ENCODE measurements at places on chromosomes 5 and 9.

- no peak for DNase-seq
These were observed 251.1 kb downstream of the BNC2 start for GRCh38 chr9:16619402-16619801.

DNA sequence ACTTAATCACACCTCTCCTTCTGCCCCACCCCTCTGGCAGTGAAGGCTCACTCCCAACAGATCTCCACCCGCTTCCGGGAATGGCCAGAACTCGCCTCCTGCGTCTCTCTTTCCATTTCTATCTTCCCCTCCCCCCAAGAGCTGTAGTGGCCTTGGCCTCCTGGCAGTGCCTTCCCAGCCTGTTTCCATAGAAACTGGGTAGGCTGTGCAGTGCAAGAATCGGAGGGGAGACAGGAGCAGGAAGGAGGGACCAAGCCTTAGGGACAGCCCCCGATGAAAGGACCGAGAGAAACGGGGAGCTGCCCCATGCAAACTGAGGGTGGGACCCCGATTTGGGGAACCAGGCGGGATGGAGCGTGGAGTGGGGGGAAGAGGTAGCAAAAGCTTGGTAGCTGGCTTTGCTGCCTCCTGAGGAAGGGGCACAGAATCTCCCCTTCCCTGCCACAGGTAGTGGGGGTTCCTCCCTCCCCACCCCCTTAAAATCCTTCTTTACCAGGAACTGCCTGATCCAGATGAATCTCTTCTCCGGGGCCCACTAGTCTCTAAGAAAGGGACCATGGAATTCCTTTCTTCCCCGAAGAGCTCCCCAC, 4.5 kb upstream of the PCDH1 start:
- no peak for DNase-seq

- no peak for DNase-seq
These were observed 16.9 kb upstream of the NTRK2 start for GRCh38 chr9:84652496-84653120.

DNA sequence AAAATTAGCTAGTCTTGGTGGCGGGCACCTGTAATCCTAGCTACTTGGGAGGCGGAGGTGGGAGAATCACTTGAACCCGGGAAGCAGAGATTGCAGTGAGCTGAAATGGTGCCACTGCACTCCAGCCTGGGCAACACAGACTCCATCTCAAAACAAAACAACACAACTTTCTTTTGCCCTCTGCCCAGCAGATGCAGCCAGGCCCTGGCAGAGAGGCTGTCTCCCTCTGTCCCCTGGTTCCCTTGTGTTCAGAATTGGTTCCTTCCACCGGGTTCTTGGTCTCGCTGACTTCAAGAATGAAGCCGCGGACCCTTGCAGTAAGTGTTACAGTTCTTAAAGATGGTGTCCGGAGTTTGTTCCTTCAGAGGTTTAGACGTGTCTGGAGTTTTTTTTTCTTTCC, 30.2 kb upstream of the CEP72 start:
- no peak for DNase-seq

GRCh38 chr9:7178729-7179128, 421.0 kb downstream of the KDM4C start:
- DNase-seq, result no peak

- no peak for DNase-seq
These were observed at the start of gene S100Z for GRCh38 chr5:76849419-76850291. S100Z (plus strand) TSS chr5:76850014; CDS start chr5:76875360, 25,346 bp downstream.

DNA sequence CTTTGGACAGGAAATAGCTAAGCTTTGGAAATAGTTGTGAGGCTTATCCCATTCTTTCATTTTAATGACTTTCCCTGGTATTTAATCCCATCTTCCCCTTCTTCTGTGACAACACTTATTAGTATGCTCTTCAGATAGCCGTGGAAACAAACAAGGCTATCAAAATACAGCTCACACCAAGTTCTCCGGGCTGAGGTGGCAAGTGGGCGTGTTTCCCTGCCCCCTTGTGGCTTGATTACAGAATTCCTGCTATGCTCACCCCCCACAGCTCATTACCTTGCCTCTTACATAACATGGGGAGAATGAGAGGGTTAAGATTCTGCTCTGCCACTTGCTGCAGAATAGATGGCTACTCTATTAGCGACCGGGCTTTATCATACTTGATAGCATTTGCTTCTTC, 437.1 kb upstream of the TLE4 start:
- no peak for DNase-seq

DNA sequence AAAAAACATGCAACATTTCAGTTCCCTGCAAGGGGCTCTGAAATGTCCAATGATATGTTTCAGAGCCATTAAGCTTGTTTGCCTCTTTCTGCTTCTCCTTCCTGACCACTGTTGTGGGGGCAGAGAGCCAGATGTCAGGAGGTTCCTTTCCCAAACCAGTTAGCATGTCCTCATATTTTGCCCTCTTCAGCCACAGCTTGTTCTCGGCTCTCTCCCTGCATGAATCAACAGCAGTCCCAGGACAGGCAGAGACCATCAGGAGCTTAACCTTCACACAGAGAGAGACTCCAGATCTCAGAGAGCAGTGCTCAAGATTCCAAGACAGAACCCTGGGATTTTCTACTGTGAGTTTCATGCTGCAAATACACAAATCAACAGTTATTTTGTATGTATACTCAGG, 218.5 kb downstream of the COMMD10 start:
- DNase-seq, result no peak

GRCh38 chr5:181114844-181115778, 15.9 kb downstream of the OR2V1 start:
- DNase-seq, result no peak

GRCh38 chr5:1552521-1553255, 28.9 kb upstream of the LPCAT1 start:
- DNase-seq, result no peak

GRCh38 chr5:114450437-114450836, 88.6 kb downstream of the KCNN2 start:
- no peak for DNase-seq

DNA sequence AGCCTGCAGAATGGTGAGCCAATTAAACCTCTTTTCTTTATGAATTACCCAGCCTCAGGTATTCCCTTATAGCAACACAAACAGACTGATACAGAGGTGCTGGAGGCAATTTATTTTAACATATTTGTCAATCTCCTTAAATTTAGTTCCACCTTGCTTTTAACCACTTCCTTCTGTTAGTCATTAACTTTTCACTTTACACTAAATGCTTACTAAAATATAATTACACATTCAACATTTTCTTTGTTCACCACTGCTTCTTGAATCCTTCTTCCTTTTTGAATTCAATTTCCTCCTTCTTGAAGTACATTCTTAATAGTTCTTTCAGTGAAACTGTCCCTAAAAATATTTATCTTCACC, 39.4 kb downstream of the LYRM7 start:
- DNase-seq, result no peak

DNA sequence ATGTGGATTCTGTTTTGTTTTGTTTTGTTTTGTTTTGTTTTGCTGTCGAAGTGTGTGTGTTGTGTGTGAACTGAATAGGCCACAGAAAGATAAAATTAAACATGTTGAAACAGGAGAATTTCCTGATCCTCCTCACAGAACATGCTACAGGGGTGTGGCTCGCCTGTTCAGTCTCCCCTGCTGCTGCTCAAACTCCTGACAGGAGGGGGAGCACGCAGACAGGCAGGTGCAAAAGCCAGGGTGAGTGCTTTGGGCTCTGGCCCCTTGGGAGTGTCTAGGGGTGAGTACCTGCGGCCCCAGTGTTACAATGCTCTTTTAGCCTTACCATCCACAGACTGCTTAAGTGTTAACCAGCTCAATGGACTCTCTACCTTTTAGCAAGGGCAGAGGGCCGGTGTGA, 473.5 kb downstream of the MAT2B start:
- DNase-seq, result no peak

GRCh38 chr9:95313010-95313498, 4.5 kb downstream of the FANCC start:
- DNase-seq, result no peak

DNA sequence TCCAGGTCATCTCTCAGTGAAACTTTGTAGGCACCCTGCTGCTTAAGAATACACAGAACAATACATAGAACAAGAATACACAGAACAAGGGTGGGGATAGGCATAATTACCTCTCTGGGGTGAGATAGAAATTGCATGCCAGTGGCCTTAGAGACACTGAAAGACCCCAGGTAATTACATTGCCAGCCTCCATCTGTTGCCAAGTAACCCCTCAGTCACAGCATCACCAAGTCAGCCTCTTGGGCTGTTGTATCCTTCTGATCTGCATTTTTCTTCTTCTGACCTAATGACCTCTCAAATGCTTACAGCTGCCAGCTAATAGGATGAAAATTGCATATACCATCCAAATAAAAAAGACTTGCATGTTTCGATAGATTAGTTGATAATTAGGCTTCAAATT, 167.7 kb downstream of the GRIA1 start:
- no peak for DNase-seq

- no peak for DNase-seq
These were observed 2.6 kb downstream of the QSOX2 start for GRCh38 chr9:136242918-136243525.

DNA sequence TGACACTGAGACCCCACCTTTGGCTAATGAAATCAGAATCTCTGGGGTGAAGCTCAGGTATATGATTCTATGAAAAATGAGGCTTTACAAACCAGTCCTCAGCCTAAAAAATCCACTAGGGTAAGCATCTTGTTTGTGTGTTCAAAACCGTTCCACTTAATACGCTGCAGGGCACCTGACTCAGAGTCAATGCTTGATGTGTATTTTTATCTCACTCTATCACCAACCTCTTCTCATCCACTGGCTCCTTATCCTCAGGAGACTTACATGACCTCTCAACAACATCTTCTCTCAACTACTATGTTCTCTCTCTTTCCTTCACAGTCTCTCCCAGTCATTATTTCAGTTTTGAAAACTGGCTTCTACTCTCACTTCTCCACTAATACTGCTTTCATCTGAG, 153.3 kb upstream of the KCNN2 start:
- DNase-seq, result no peak

GRCh38 chr9:37424686-37425297, 2.3 kb downstream of the GRHPR start:
- DNase-seq, result no peak

DNA sequence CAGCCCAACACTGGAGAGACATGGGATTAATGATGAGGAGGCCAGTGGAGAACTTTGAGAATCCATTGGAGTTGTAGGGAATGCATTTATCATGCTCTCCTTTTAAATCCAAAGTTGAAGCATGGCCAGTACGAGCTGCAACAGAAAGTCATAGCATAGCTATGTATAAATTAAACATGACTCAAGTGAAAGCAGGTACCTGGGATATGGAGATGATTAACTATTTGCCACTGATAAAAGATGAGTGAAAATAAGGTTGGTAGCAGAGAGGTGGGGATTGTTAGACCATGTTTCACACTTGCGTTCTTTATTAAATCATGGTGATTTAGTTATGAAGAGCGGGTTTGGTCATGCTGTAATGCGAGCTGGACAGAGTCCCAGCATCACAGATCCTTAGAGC, 189.6 kb downstream of the ARHGEF28 start:
- no peak for DNase-seq

GRCh38 chr5:97151370-97151769, 9.0 kb upstream of the LIX1 start:
- no peak for DNase-seq

- no peak for DNase-seq
These were observed 37.8 kb downstream of the HMGCS1 start for GRCh38 chr5:43275391-43275790.

GRCh38 chr5:102545175-102545574, 46.4 kb upstream of the SLCO6A1 start:
- no peak for DNase-seq

- DNase-seq, result no peak
These were observed 225.0 kb downstream of the PBX3 start for GRCh38 chr9:125972012-125972729.

- no peak for DNase-seq
These were observed 12.4 kb downstream of the RAPGEF6 start for GRCh38 chr5:131622633-131623032.

DNA sequence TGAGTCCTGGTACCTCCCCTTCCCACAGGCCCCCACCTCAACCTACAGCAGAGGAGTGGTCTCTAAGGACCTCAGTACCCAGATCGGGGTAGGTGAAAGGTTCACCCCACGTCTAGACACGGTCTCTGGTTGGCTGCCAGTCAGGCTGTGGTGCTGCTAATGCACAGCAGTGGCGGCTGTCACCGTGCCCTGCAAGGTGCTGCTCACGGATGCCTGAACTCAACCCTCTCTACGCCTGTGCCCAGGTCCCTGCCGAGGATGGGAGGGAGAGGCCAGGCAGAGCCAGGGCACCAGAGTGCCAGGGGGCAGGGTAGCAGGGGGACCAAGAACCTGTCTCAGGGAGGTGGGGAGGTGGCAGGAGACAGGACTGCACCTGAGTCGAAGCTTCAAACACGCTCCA, 14.3 kb downstream of the IER5L start:
- DNase-seq, result no peak

DNA sequence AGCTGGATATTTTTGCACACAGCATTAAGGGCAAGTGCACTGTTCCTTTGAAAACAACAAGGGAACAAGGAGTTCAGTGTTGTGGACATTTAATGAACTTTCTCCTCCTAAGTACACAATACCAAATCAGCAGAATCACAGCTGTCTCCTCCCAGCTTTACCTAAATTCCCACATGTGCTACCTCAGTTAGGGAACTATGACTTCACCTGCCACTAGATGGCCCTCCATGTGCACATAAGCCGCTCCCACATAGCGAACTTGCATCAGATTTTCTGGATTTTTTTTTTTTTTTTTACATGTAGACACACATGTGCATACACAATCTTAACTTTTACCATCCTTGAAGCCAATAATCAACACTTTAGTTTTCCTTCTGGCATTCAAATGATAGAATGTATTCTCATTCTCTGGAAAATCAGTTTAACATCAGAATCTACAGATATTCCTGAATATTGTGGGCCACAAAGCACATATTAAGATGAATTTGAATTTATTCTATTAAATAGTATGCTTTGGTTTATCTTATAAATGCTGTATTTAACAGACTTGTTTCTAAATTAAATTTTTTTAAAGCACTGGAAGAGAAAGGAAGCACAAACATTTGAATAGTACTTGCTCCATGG, 123.6 kb downstream of the PALM2AKAP2 start:
- DNase-seq, result no peak

GRCh38 chr5:2269656-2270055, 386.9 kb upstream of the IRX4 start:
- DNase-seq, result no peak

DNA sequence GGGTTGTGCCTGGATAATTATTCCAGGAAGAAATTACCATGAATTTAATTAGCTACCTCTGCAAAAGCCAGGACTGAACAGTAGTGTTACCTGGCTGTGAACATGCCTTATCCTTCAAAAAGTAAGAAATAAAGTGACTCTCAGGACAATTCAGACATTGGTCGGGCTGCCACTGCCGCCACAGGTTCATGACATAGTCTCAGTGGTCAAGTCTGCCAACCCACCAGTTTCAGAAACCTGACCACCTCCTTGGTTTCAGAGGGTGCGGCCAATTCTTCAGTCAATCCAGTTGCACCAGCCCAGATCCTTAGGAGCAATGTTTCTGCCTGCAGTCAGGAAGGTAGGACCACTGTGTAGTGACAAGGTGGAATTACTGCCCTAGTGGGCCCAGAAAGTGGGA, 593.1 kb upstream of the DAB2 start:
- DNase-seq, result no peak

- no peak for DNase-seq
These were observed 518.4 kb downstream of the TAF11L14 start for GRCh38 chr5:18152671-18153070.

Measured in cortex of kidney (tissue), 1 donor.